ENCODE measurements at places on chromosomes 5 and 9.

DNA sequence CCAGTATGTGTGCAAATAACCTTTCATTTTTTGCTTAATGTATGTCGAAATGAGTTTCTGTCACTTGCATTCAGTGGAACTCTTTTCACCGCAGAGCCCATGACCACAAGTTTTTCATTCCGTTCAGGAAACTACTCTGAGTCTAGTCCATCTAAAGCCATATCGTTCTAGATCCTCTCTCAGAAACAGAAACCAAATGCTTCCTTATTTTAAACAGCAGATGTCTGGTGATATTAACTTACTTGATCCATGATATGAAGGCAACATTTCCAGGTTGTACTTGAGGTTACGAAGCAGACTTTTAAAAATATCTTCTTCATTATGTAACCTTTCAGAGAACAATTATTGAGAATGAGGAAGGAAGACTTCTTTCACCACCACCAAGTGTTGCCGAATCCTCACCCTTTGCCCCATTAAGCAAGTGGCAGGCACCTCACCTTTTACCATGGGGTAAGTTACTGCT, 72.4 kb upstream of the GNAQ start:
- no peak for DNase-seq

DNA sequence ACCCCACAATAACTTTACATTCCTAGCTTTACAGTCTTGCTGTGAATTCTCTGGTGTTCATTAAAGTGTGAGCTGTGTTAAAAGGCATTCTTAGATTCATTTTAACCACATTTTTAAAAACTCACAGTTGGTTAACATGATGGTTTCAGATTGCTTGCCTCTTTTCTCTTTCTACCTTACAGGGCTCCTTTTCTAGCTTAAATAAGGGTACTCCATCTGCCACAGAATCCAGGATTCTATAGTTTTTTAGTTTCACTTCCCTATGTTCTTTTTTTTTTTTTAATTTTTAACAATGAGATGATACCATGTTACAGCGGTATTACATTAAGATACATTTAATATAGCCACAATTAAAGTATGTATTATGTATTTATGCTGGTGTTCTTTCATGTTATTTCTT, 3.9 kb upstream of the FBXO4 start:
- no peak for DNase-seq

- DNase-seq: no peak
These were observed 13.9 kb downstream of the TNPO1 start for GRCh38 chr5:72830362-72830761.

DNA sequence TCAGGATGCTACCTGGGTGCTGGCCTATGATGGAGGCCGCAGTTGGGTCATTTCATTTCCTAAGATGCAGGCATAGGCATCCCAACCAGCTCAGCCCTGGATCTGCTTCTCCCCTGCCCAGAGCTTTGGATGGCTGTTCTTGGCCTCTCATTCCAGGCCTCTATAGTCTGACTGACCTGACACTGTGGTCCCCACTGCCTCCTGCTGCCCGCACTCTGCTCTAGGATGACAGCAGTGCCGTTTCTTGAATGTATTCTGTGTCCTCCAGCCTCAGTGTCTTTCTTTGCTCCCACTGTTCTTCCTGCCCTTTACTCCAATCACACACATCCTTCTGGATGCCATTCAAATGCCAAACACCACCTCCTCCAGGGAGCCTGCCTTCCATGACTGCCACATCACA, 235.7 kb downstream of the HSPA4 start:
- DNase-seq: no peak

DNA sequence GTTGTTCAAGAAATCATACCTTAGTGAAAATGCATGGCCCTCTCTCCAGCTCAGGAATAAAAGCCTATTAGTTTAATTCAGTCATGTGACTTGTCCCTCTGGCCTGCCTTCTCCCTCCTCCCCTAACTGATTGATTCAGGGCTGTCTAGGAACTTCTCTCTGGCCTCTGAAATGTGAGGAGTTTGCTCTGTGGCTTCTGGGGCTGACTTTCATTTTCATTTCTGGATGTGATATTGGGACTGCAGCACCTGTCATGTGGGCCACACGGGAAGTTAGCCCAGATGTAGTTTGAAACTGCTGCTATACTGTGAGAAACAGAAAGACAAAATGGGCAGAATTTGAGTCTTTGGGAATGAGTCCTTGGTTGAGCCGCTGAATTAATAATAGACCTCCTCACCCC, 44.8 kb downstream of the PARP8 start:
- DNase-seq: no peak

DNA sequence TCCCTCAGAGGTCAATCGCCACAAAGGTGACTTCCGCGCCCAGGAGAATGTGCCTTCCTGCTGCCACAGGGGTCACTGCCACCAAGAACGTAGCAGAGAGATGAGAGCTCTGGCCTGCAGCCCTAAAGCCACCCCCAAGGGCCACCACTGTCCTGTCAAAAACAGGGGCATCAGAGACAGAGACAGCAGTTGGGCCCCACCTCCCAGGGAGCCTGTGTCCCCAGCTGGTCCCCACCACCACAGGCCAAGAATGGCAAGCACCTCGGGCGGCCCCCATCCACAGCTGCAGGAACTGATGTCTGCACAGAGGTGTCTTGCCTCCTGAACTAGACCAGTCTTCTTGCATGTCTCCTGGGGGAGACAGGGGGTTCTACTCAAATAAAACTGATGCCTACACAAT, 5.8 kb downstream of the SPATA31E1 start:
- DNase-seq: no peak

DNA sequence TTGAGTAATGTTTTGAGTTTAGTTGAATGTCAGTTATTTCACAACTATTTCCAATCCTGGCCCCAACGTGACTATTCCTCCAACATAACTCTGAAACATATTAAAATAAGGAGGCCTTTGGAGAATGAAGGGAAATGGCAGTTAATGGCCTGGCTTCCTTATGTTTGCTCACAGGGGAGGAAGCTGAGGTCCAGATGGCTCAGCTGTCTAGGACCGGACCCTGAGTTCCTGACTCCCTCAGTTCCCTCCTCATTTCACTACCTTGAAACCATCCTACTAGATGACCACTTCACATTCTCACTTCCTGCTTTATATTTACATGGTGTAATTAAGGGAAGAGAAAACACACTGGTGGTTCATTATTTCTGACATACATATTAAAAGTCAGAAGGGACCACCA, 6.6 kb downstream of the OTULINL start:
- no peak for DNase-seq

DNA sequence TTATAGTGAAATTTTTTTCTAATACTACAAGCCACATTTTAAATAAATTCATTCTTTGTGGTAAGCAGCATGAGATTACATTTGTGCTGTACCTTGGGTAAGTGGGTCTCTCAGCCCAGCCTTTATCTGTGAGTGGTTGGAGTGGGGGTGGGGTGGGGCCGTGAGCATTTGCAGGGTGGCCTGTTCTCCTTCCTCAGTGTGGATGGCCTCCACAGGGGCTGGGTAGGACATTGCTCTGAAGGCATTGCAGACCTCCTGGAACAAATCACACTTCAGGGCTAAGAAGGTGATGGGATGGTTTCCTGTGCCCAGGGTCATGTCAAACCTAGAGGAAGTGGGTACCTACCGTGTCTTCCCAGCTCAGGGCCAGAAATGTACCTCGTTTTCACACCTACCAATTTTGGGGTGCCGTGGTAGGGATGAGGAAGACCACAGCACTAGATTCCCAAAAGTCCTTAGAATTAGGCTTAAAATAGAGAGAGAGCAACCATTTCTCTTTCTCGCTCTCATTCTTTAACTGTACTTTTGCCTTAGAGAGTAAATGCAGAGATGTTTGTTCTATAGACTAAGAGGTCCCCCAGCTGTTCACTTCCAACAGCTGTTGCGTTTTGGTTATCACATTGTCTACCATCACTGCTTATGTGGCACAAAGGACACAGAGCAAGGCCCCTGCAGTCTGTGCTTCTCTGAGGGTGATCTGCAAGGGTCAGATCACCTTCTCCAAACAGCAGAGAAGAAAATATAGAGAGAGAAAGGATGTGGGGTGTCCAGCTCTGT, 83.4 kb upstream of the CTSL start:
- DNase-seq: no peak

- no peak for DNase-seq
These were observed 410.1 kb upstream of the SMARCA2 start for GRCh38 chr9:1604942-1605560.

GRCh38 chr5:179143446-179143845, 83.3 kb downstream of the ZNF354C start:
- no peak for DNase-seq

GRCh38 chr5:1161833-1162229, 39.6 kb upstream of the SLC6A19 start:
- no peak for DNase-seq

GRCh38 chr9:70954126-70954525, 167.3 kb downstream of the TRPM3 start:
- no peak for DNase-seq

DNA sequence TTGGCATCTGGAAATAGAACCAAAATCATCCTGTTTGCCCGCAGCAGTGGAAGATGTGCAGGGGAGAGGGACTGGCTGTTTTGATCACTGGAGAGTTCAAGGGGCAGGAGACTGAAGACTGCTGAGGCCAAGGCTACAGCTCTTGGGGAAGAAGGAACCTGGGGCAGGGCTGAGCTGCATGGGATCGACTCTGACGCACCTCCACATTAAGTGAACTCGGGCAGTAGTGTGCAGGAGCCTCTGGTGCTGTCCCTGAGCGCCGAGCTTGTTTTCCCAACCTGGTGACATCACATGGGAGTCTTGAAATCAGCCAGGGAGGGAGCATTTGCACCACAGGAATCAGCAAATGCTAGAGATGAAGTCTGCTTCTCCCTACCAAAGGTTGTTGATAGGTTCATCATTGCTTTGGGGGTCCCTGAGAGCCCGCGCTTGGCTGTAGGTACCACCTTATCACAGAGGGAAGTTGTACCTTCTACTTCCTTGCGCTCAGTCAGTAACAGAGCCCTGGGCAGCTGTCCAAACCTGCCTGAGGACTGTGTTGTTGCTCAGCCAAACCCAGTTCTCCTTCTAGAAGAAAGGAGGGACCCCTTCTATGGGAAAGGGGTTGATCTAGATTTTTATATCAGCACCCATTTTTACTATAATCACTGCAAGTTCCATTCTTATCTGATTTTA, 52.3 kb upstream of the CTSL start:
- no peak for DNase-seq

DNA sequence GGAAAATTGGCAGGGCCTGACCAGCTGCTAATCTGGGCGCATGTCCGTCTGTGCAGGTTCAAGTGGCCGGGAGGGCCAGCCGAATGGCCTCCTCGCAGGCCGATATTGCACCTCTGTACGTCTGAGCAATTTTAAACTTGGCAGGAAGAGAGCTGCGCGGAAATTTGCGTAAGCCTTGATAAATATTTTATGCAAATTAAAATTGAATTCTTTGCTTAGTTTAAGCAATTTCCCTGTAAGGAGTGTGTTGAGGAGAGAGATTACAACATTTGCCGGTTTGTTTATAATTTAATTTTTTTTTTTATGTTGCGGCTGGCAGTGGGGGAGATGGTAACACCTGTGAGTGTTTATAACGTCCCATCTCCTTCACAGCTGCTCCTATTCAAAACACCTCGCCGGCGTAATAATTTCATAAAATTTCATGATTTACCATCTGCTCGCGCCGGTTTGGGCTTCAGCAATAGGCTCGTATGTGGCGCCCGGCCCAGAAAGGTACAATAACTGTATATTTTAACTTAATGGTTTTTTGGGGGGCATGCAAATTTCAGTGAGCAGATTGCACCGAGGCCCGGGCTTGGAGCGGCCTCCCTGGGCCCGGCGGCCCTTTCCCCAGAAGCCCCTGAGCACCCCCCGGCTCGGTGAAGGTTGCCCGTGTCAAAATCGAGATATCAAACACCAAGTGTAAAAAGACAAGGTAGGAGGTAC, 269.4 kb upstream of the MVB12B start:
- no peak for DNase-seq

- DNase-seq: no peak
These were observed 14.5 kb downstream of the ADAMTS13 start for GRCh38 chr9:133436681-133437080.

DNA sequence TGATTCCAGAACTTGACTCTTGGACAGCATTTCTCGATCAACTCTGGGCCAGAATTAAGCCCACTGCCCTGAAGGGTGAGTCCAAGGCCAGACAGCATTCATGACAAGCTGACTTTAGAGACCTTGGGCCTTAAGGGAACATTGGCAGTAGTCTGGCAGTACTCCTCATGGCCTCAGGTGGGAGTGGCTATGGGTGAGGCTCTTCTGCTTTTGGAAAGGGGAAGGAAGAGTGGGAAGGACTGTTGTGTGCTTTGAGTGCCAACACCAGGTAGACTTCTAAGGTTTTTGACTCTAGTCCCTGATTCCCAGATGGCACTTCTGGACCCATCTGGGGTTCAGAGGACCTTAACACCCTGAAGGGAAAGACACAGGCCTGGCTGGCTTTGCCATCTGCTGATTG, 530.4 kb downstream of the ACTL7B start:
- no peak for DNase-seq

- DNase-seq: no peak
These were observed 16.2 kb upstream of the PAIP1 start for GRCh38 chr5:43573058-43573457.

All from stimulated activated CD4-positive, alpha-beta T cell treated with anti-CD3 and anti-CD28 coated beads, Interleukin-1b, Interleukin-23, amount 100 ng/mL, for 1 hour (primary cell).